ENCODE measurements at places on chromosomes 3 and 15.

- DNase-seq = no peak
Observed at GRCh38 chr15:81080996-81081395, 53.1 kb upstream of the CFAP161 start.

DNA sequence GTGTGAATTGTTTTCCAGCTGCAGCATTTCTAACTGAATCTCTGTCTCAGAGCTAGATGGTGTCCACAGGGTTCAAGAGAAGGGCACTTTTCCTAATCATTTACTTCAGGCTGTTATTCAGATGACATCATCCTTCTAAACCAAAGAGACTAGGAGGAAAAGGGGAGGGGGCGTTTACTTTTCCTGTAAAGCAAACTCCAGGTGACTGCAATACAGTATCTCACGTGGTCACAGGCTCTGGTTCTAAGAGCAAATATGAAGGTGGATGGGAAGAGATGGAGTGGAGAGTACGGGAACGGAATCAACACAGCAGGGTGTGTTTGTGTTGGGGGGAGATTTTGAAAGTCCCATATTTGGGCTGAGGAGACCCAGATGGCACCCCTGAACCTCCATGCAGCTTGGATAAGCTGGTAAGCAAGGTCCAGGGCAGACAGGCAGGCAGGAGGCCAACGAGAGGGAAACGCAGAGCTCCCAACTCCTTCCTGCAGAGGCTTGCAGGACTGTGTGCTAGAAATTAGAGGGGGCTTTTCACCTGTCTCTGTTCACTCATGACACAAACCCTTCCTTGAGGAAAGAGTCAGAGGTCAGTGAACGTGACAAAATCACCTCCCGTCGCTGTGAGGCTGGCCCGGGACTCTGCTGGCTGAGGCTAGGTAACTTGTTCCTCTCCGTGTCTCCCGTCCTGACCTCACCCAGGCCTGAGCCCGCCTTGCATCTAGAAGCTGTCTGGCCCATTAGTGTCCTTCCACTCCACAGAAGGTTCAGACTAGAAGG lies 151.2 kb downstream of the OPA1 start:
- no peak for DNase-seq

DNA sequence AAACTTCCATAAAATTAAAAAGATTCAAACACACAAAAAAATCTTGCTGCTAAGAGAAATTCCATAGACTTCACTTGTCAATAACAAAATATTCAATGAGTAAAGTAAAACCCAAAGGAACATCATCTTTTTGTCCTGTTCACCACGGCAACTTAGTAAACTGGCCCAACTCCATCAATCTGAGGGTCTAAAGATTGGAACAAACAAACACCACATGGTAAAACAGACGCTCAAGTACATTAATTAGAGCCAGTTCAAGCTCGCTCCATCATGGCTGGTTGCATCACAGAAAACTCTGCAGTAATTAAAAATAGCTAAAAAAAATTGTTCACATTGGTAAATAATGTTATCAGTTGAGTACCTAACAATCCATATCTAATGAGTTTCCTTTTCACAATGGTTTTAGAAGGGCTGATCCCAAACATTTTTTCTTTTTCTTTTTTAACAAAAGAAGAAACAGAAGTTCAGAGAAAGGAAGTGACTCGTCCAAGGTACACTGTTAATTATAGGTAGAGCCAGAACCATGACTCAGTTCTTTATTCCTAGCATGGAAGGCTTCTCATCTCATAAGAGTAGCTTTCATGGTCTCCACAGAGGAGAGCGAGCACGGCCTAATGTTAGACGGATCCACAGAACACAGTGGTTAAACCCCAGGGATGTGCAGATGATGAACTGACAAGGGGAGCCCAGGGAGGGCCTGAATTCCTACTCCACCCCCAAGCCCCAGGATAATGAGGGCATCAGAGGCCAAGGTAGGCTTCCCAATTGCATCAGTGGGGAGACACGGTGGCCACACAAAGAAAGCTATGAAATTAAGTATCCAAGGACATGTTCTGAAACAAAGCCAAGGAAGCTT lies 79.2 kb upstream of the ARHGEF3 start:
- DNase-seq = no peak

GRCh38 chr15:46815240-46815639 lies 902.1 kb upstream of the SEMA6D start:
- DNase-seq = no peak

DNA sequence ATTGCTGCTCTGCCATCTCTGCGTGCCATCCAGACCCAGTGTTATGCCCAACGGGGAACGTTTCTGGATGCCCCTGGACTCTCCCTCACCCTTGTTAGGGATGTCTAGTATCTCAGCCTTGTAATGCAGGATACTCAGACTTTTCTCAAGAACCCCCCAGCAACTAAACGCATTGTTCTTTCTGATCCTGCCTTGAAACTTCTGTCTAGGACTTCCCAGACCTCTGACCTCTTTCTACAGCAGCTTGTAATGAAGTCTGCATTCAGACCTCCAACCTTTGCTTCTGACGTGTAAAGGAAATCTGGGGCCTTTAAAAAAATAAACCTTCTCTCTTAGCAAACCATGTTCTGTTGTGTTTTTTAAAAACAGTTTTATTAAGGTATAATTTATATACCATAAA lies 139.5 kb downstream of the KCNAB1 start:
- DNase-seq = no peak

GRCh38 chr3:99741588-99741987 lies 76.1 kb upstream of the CMSS1 start:
- DNase-seq = no peak

- no peak for DNase-seq
Observed at GRCh38 chr15:32834156-32834555, 116.4 kb downstream of the GREM1 start.

GRCh38 chr3:81307221-81307620 lies 454.2 kb downstream of the GBE1 start:
- DNase-seq = no peak

DNA sequence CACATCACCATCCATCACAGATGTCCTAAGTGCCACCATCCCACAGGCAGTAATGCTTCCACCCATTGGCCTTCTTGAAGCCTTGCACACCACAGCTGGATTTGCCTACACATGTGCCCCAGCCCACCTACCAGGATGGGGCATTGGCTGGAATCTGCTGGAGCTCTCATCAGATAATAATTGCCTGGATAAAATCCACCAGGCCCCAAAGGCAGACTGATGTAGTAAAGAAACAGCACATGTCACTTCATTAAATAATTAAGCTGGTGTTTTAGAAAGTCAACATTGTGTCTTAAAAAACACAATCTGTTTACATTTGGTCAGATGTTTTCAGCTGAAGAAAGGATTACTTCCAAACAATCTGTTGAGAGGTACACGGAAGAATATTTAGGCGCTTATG lies 229.5 kb downstream of the ATP8B4 start:
- no peak for DNase-seq

GRCh38 chr3:39144095-39144747 lies 9.2 kb downstream of the CSRNP1 start:
- no peak for DNase-seq

- no peak for DNase-seq
Observed at GRCh38 chr3:57234613-57235575, 7.4 kb downstream of the APPL1 start.

GRCh38 chr15:76433798-76434400 lies 97.3 kb downstream of the ISL2 start:
- DNase-seq = no peak

DNA sequence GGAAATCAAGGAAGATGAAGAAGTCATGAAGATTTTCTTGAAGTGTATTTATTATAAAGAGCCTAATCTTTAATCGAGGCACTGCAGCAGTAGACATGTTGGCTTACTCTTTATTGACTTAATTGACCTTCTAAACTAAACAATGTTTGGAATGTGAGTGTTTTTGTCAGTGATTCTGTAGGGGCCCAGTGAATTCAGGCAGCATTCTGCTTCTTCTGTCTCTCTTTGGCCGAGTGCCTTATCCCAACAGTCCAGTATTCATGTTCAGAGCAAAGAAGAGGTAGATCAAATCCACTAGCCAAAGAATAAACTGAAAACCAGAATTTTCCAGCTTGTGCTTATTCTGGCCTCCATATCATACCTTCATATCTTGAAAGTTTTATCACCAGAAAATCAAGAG lies 55.7 kb downstream of the RLBP1 start:
- DNase-seq = no peak

DNA sequence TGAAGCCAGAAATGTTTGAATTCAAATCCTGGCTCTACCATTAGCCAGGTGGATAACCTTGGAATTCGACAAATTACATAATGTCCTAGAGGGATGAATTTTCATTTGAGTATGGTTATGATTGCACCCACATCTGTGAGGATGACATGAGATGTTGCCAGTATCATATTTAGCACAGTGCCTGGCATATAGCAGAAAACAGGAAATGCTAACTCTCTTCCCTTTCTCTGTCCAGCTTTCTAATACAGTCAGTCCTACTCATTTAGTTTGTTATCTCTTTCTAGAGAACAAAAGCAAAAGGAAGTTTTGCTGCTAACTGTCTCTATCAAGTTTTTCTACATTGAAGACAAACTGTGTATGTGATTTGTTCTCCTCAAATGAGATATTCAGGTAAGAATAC lies 231.7 kb downstream of the CPNE4 start:
- DNase-seq = no peak

DNA sequence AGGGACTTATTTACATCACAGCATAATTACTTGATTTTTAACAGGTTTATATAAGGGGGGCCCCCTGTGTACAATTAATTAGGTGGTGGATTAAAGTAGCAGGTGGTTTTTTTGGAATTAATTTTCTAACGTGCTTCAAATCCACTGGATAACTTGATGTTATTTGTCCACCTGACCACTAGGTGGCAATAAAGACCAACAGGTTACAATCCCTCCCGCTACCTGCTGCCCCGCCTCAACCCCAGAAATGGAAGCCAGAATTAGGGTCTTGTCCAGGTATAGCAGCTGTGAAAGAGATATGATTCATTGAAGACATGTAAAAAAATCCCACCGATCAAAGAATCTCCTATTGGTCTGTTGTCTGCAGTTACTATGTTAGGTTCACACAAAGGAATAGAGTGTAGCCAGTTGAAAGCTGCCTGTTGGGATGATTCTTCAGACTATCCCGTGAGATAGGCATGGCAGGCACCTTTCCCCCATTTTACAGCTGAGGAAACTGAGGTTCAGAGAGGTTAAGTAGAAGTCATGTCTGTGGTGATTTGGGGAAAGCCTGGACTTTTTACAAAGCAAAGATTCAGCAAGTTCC lies 44.0 kb downstream of the MFSD1 start:
- no peak for DNase-seq

DNA sequence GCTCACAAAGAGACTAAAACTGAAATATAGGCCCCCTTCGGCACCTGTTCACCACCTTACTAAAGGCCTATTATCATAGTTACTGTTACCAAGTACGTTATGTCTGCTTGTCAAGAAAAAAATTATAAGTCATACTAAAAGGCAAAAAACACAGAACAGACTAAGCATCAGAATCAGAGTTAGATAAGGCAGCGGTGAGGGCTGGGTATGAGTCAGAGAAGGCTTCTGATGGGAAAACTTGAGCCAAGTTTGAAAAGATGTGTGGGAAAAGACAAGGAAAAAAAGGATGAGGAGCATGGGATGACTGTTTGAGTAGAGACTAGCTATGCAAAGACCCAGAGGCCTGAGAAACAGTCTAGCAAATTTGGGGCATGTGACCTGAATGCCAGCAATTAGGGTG lies 387.2 kb upstream of the SGO1 start:
- DNase-seq = no peak

DNA sequence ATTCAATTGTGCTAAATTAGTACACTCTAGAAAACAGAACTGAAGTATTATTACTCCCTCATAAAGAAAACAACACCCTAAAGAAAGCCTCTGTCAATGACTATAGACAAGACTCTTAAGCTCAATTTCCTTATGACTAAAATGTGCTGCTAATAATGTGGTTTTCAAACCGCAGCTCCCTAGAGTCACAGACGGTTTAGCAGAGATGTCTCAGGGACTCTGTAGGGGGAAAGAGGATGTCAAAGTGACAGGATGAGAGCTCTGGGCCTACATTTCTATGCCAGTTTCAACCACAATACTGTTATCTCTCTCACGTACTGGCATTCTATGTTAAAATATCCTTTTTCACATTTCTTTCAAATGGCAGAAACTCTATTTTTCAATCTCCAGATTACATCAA lies 37.6 kb upstream of the WDR49 start:
- DNase-seq = peak; percentile 5

- no peak for DNase-seq
Observed at GRCh38 chr3:99947356-99947755, 129.7 kb downstream of the CMSS1 start.

GRCh38 chr3:37229740-37230139 lies 55.4 kb upstream of the LRRFIP2 start:
- no peak for DNase-seq

DNA sequence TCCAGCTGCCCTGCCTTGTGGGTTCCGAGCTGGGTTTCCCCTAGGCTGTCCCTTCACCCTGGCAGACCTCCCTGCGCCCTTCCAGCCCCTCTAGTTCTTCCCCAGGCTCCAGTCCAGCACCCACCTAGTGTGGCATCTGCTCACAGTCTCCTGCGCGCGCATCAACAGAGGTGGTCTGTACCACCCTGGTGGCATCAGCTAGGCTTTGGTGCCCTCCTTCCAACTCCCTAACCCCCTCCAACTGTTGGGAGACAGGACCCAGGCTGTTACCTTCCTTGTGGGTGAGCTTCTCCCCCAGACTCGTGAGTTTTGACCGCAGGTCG lies 8.0 kb downstream of the CALML4 start:
- no peak for DNase-seq

GRCh38 chr3:173135059-173135458 lies 6.0 kb downstream of the SPATA16 start:
- DNase-seq = no peak

DNA sequence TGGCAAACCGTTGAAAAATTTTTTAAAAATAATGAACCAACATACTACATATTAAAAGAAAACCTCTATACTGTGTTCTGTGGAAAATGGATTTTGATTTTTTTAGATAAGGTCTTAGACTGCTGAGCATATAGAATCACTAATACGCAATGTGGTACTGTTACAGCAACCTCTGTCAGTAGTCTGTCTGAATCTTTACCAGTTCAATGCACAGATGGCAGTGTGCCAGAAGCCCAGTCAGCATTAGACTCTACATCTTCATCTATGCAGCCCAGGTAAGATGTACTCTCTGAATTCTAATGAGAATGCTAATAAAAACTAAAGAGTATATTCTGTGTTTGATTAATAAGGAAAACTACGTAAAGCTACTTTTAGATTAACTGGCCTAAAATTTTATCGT lies 31.3 kb upstream of the FAH start:
- DNase-seq = no peak

- DNase-seq = no peak
Observed at GRCh38 chr3:25465266-25465860, 37.3 kb downstream of the RARB start.

GRCh38 chr3:124360563-124360962 lies 368.6 kb upstream of the ROPN1 start:
- DNase-seq = no peak

Data from activated CD8-positive, alpha-beta memory T cell treated with anti-CD3 and anti-CD28 coated beads for 4 hours (primary cell).